Adipocyte (in vitro differentiated cells): ENCODE measurements at places on chromosomes 3 and 15.

DNA sequence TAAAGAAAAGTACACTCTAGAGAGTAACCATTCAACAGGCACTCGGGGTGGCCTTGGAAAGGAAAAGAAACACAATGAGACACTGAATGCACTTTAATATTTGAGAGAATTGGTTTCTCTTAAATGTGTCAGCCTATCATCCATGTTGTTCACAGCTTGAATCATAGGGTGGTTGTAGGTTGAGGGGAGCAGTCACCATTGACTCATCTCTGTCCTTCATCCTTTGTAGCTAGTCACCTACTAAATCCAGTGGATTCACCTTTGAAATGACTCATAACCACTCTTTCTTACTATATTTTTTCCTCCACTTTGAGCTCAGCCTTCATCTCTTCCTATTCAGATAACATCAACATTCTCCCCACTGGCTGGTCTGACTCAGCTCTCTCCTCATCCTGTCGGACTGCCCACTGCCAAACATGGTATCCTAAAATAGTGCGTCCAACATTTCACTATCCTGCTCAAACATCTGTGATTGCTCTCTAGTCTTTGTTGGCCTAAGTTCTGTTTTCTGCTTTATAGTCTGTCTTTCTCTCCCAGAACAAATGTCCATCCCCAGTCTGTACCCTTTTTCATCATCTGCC, 182.7 kb upstream of the GADL1 start:
- peak; percentile 73 for DNase-seq

- DNase-seq = no peak
Observed at GRCh38 chr3:49004352-49005302, 2.6 kb upstream of the WDR6 start.

DNA sequence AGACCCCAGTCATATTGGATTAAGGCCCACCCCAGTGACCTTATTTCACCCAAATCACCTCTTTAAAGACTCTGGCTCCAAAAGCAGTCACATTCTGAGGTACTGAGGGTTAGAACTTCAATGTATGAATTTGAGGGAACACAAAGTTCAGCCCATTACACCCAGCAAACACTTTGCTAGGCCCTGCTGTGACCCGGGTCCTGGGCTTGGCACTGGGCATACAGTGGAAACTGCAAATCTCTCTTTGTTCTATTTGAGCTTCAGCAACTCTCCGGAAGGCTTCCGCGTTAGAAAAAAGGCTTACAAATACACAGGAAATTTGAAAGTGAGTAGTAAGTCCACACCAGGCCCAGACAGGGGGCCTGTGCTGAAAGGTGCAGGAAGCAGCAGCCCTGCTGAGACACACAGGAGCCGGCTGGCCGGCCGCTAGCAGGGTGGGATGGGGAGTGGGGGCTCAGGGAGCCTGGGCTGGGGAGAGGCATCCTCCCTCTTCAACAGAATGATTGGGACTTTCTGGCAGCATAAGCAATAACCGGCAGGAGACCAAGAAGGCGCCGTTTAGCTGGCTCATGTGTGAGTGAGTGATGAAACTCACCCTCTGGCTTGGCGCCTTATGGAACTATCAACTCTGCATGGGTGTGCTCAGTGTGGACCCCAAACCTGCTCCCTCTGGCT, 13.0 kb downstream of the LIPC start:
- DNase-seq = no peak

GRCh38 chr3:68007621-68008226, 353.3 kb upstream of the SUCLG2 start:
- peak; percentile 2 for DNase-seq

DNA sequence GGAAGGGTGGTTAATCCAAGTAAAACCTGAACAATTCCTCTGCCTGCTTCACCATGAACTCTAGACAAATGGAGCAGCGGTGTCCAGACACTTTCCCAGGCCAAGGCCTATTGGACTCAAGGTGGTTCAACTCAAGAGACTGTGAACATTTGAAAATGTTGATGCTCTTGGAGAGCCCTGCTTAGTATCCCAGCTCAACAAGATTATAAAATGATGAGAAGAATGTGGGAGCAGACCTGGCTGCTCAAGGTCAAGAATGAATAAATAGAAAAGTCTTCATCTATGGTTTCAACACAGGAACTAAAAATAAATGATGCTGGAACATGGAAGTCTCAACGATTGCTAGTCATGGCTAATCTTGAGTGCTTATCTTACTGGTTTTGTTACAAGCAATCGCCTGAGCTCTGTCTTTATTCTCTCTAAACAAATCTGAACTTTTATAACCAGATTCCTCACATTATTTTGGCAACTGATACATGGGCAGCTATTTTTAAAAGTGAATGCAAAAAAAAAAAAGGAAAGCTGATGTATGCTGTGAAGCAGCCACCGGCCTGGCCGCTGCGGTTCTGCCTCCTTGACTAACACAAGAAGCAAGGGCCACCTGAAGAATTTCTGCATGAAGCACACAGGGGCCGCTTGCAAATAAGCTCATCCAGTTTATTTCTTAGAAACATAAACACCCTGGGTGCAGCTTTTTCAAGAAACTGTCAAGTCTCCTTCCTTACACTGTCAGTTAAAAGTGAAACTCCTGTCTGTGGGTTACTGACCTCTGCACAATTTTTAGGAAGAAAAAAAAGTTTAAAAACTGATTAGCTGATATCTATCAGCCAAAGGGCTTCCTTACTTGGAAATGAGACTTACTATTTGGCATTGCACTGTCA, 120.1 kb upstream of the ARHGEF3 start:
- DNase-seq = peak; percentile 42

DNA sequence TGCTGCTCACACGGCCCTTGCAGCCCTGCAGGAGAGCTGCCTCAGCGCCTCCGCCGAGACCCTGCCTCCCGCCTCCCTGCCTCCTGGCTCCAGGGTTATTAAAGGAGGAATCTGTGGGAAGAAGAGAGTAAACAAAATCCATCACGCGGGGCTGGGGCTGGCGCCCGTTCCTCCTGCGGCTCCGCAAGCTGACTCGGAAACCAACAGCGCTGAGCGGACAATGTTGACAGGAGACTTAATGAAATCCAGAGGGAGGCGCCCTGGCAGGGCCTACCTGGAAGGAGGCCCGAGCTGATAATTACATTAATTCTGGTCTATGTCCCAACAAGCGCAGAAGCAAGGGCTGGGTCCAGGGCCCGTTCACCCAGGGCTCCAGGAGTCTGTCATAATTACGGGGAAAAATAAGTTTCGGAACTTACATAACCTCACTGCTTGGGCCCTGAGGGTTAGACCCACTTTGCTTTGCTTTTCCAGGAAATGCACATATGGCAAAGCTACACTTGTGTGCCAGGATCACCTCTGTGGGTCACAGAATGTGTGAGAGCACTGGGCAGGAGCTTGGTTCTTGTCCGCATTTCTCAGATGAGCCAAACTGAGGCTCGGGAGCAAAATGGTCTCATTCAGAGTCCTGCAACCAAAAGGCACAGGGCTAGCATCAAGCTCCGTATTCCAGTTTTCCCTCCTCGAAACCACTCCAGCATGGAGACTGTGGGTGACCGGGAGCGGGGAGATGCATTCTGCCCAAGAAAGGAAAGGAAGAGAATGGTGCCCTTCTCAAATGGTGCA, 43.8 kb upstream of the SLC6A6 start:
- peak; percentile 46 for DNase-seq

- peak; percentile 60 for DNase-seq
Observed at GRCh38 chr15:32936283-32936918, 218.6 kb downstream of the GREM1 start.

DNA sequence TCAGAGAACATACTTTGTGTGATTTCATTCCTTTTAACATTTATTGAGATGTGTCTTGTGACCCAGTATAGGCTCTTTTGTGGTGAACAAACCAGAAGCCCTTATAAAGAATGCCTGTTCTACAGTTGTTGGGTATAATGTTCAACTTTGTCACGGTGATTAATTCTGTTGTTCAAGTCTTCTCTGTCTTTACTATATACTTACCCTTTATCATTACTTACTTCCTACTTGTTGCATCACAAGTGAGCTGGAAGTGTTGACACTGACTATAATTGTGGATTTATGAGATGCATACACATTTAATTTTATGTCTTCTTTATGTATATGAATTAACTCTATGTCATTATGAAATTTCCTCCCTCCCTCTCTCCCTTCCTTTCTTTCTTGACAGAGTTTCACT, 59.7 kb upstream of the TBL1XR1 start:
- no peak for DNase-seq

DNA sequence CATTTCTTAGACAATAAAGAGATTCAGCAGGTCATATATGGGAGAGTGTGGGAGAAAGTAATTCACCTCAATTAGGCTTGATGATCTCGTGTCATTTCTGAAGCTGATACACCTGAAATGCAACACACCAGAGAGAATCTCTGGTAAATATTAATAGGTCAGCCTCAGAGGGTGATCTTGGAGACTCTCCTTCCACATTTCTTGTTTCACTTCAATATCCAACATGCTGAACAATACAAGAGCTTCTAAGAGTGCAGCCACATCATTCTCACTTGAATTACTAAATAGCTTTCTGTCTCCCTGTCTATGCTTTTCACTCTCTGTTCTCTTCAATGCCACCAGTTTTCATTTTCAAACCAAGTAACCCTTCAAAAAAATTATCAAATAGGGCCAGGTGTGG, 71.1 kb upstream of the GK5 start:
- no peak for DNase-seq
